ENCODE measurements at places on chromosomes 6 and 20.

DNA sequence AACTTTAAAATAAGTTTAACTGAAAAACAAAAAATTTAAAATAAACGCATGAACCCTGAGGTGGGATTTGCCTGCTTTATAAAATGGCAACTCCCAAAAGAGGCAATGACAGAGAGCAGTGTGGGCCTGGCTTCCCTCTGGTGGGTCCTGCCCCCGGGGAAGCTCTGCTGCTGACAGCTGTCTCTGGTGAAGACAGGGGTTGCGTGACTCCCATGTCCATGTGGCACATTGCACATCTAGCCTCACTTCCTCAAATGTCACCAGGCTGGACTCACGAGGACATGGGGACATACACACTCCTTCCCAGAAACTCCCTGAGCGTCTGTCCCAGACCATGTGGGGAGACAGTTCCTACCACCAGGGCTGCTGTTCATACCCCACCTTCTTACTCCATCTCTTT is 66.2 kb downstream of the ABHD12 start:
- no peak for DNase-seq

DNA sequence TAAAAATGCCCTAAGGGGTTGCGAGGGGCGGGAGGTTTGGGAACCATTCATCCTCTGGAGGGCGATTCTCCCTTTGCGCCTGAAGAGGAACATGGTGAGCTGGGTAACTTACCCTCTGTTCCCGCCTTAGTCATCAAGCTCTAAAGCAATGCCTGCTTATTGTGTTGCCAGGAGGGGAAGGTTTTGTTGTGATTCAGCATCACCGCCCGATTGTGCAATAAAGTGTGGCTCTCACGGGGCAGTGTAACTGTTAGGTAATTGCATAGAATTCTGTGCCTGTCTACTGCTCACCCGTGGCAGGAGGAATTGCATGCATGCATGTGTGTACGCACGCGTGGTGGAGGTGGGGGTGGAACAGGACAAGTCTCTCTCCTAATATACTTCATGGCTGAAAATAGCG is 95.5 kb upstream of the AGPAT4 start:
- no peak for DNase-seq

DNA sequence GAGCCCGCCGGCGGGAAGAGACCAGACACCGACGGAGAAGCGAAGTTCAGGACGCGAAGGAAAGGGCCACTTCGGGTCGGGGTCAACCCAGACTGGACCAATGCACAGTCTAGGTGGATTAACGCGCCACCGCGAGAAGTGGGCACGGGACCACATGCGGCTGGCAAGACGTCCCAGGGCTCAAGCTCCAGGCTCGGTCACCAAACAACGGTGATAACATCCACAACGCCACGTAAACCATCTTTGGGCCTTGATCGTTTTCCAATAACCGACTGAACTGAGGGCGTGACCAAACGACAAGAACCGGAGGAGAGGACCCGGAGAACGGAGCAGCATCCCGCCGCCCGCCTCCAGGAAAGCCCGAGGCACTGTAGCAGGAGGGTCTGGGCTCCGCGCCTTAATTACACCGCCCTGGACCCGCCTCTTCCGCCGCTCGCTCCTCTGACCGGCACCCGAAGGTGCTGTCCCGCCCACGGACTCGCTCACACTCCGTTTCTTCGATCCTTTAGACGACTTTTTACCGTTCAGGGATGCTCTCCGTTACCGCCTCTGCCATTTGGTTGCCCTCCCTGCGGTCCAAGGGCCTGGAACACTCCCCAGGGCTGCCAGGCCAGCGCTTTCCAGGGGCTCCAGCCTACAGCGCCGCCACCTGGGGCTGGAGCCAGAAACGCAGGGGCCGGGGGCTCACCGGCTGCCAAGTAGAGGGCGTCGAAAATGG is 44.1 kb downstream of the DPPA5 start:
- peak; percentile 33 for DNase-seq

- no peak for DNase-seq
Measured at GRCh38 chr6:156633291-156633690, 143.9 kb upstream of the ARID1B start.

DNA sequence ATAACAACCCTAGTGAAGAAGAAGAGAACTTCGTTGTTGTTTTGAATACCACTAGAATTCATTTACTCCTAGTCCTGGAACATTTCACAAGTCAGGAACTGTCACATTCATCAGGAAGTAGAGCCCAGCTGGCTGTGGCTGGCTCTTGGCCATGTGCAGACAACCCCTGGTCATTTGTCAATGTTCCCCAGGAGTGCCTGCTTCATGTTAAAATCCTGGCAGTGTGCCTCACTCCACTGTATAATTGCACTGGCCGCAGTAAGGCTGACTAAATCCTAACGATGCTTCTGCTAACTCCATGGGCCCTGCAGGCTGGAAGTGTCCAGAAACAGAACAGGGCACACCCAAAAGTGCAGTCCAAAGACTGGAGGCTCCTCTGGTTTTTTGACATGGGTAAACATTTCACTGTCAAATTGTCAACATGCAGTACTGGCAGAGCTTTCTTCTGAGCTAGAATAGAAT is 41.5 kb upstream of the ADGRF1 start:
- DNase-seq = peak; percentile 86

GRCh38 chr6:25297823-25298522 is 18.8 kb downstream of the CARMIL1 start:
- no peak for DNase-seq

All from SK-N-DZ (cell line).